ENCODE measurements at places on chromosomes 7 and 10.

DNA sequence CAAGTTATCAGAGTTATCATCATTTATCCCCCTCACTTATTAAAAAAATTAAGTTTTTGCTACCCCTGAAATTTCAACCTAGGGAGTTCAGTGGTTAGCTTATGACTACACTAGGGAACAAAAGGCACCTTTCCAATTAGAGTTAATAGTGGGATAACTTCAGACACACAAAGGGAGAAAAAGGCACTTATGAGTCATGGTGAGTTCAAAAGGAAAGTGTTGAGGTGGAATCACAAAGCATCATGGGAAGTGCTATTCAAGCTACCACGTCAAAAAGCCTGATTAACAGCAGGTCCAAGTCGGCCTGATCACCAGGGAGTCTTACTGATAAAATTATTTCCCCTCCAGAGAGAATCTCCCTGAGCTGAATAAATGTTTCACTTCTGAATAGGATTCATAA is 165.7 kb downstream of the C7orf25 start:
- DNase-seq: no peak

GRCh38 chr7:64882341-64883112 is 20.5 kb upstream of the ZNF273 start:
- DNase-seq: no peak

GRCh38 chr10:49299816-49300139 is 808 bp downstream of the C10orf71 start:
- DNase-seq: no peak

GRCh38 chr7:15046861-15047260 is 144.3 kb upstream of the DGKB start:
- DNase-seq: no peak

DNA sequence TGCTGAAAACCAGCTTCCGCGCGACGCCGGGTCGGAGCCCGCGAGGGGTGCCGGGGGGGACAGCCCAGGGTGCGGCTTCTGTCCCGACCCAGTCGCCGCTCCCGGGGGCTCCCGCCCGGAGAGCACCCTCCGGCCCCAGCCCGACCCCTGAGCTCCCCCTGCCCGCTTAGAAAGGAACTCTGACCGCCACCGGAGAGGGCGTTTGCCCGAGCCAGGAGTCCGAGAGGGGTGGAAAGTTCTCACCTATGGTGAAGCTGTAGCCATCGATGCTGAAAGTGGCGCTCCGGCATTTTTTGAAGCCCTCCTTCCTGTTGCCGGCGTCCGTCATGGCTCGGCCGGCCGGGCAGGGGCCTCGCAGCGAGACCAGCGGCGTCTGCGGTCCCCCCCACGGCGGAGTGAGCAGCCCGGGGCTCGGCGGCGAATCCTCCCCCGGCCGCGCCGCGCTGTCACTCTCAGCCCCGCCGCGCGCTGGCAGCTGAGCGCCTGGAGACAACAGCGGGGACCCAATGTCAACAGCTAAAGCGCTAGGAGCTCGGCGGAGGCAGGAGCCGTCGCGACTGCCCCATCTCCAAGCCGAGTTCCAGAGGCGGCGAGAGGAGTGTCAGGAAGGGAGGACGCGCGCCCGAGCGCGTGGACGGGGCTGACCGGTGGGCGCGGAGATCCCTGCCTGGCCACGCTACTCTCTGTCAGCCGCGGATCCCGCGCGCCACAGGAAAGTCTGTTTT is 191.6 kb downstream of the LSM5 start:
- no peak for DNase-seq

GRCh38 chr7:30464231-30464671 is 14.3 kb downstream of the NOD1 start:
- DNase-seq: no peak

DNA sequence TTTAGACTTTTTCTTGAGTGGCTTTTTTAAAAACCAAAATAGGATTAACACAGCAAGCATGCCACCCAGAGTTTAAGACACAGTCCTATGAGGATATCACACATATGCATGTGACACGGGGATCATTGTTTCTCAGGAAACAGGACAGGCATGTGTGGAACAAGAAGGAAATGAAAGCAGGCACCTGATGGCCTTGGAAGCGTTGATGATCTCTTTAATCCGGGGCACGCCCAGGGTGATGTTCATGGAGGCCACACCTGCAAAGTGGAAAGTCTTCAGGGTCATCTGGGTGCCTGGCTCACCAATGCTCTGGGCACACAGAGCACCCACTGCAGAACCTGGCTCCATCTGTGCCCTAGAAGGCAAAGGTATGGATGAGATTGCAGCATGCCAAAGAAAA is 44.3 kb downstream of the POLR3A start:
- no peak for DNase-seq

DNA sequence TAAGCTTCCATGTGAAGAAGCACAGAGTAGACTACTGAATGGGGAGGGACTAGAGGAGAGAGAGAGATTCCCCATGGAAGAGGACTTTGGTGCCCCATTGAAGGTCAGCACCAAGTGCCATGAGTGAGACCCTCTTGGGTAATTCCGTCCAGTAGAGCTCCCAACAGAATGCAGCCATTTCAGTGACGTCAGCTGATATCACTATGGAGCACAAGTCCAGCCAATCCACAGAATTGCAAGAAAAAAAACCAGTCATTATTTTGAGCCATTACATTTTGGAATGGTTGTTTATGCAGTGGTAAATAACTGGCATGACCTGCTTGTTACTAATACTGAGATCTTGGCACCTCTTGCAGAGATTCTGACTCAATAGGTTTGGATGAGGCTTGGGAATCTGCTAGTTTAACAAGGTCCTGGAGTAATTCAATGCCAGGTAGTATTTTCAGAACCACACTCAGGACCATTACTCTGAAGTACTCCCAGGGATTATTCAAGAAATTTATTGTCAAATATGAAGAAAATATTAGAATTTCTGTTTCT is 52.6 kb upstream of the SP8 start:
- DNase-seq: no peak

DNA sequence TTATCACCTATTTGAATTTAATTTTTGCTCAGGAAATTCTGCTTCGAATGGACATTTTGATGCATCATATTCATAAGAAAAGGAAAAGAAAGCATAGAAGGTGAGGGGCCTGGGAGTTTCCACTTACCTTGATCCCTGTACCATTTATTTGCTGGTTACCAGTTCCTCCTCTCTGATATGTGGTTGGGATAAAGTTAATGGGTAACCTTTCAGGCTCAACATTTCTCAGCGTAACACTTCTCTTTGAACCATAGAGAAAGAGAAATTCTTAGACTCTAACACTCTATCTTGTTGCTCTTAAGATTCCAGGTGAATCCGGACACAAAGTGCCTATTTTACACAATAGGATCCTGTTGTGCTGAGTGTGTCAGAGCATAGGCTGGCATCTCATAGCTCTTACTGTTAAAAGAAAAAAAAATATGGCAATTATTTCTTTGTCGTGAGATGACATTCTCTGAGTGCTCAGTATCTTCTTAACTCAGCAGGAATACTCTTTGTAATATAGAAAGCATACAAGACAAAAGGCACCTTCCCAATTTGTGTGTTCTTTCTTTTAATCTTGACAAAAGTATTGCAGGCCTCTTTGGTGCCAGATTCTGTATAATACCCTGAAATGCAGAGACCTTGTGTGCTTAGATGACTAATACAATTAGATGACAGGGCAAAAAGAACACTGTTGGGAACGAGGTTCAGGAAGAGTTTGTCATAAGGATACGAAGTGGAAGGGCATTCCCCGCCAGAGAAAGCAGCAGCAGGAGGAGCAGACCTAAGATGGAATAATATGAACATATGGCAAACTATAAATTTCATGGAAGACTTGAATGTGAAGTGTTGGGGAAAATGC is 689.6 kb downstream of the NRG3 start:
- no peak for DNase-seq

DNA sequence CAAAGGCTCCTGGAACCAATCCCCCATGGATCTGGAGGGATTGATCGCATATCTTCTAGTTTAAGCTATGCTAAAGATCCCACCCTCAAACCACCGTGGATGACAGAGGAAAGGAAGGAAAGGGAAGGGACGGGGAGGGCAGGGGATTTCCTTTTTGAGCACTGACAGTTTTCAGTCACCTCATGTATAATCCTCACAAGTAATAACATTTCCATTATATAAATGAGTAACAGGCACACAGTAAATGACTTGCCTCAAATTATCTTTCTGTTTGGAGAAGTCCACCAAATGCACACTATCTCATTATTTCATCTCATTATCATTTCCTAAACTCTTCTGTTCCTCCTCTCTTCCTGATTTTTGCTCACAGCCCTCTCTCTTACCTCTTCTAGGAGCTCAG is 127.1 kb upstream of the AOAH start:
- no peak for DNase-seq

All from activated CD4-positive, alpha-beta T cell treated with anti-CD3 and anti-CD28 coated beads, Interleukin-2, Interleukin-4, amounts not matched to agents 100 ng/mL and 50 ng/mL, durations not matched to agents 16 hours and 8 hours (primary cell).